ENCODE measurements at places on chromosomes 7 and 10.
A peak's percentile ranks its signal among the peaks of the same experiment; 100 is the strongest.

DNA sequence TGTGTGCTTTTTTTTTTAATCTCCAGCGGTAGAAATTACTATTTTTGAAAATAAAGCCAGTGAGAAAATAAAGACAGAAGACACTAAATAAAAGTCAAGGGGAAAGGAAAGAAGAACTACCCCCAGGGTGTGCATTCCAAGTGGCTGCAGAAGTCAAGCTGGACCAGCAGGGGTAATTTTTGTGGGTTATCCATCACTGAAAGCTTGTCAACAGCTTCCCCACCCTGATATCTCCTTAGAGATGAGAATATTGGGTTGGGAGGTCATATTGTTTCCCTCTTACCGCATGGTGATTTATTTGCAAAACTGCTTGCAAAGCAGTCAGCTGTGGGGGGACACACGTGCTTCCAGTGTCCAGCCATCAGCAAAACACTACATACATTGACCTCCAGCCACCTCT is 46.4 kb downstream of the FAM107B start:
- no peak for DNase-seq

- no peak for DNase-seq
Measured at GRCh38 chr7:13538669-13539068, 450.8 kb downstream of the ETV1 start.

GRCh38 chr7:151232091-151232916 is at the start of gene CHPF2:
Gene CHPF2, plus strand, starts transcription at chr7:151232483. Its CDS starts 1,529 bp downstream, at chr7:151234012.
- DNase-seq: peak; percentile 57

- DNase-seq: no peak
Measured at GRCh38 chr7:23531050-23531793, 559 bp downstream of the TRA2A start.

GRCh38 chr10:86217371-86218080 is 149.1 kb downstream of the GRID1 start:
- no peak for DNase-seq

GRCh38 chr10:24238519-24239247 is 29.7 kb downstream of the KIAA1217 start:
- no peak for DNase-seq

- no peak for DNase-seq
Measured at GRCh38 chr10:73762915-73763314, 18.7 kb downstream of the SEC24C start.

- DNase-seq: no peak
Measured at GRCh38 chr7:92781117-92781720, 55.2 kb downstream of the CDK6 start.

DNA sequence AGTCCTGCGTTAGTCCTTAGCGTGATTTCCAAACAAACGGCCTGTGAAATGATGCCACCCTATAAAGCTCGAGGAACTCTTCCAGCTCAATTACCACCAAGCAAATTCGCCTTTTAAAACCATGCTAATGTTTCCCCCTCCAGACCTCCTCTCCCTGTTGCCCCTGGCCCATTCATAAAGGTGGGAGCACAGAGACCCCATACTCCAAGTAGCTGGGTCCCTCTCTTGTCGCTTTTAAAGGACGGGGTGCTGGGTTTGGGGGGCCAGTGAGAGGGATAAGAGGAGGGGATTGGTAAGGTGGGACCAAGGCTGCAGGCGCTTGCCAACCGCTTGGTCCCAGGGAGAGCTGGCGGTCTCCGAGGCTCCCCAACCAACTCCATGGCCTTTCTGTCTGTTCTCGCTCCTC is 1.2 kb downstream of the HMX2 start:
- no peak for DNase-seq

- DNase-seq: no peak
Measured at GRCh38 chr7:22867003-22867402, 44.4 kb upstream of the TOMM7 start.
